ENCODE measurements at places on chromosomes 2 and 18. TPM values are rescaled to one million over a fixed set of nuclear protein-coding genes. Genes with fewer than 3 reads are reported as not detected.

The SP5 gene
- total RNA-seq = not detected

DNA sequence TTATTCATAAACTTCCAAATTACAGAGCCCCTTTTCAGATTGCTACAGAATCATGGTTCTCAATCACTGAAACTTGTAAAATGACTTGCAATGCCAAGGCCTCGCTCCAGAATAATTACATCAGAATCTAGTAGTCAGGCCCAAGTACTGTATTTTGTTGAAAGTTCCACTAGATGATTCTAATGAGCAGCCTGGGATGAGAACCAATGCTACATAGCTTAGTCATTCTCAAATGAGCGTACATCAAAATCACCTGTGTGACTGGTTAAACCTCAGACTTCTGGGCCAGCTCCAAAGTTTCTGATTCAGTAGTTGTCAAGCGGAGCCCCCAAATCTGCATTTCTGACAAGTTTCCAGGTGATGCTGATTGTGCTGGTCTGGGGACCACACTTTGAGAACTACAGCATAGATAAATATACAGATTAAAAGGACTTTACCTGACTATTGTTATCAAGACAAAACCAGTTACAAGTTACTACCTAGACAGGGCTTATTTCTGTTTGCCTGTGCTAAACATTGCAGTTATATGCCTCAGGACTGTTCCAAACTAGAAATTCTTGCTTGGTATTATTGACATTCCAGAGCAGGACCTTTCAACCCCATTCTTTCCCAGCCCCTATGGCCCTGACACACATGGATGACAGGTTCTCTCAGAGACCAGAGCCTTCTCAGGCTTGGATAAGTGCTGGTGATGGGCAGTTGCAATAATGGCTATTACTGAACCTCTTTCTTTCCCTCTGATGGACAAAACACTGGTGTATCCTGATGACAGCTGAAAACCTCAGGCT, 83.1 kb downstream of the UPP2 start:
- no peak for DNase-seq

The SCYGR4 gene
- total RNA-seq = not detected

- DNase-seq = no peak
Measured at GRCh38 chr2:126507425-126507911, 148.5 kb upstream of the GYPC start.

The ONECUT2 gene
- total RNA-seq = not detected

DNA sequence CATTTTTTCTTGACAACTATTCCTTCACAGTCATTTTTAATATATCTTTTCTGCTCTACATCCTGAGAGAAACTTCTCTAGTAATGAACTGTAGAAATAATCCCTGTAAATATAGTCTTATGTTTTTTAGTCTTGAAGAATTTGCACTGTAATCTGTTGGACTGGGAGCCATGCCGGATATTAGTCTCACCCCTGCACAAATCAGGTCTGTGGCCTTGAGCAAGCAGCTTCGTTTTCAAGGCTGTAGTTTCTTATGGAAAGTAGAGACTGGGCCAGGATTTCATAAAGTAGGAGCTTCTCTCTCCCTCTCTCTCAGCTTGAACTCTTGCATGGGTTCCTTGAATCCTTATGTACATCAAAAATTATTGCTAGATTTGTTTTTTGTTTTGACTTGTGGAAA, 8.7 kb downstream of the FARP2 start:
- DNase-seq = no peak

- no peak for DNase-seq
Measured at GRCh38 chr2:168207851-168208250, 39.5 kb downstream of the STK39 start.

DNA sequence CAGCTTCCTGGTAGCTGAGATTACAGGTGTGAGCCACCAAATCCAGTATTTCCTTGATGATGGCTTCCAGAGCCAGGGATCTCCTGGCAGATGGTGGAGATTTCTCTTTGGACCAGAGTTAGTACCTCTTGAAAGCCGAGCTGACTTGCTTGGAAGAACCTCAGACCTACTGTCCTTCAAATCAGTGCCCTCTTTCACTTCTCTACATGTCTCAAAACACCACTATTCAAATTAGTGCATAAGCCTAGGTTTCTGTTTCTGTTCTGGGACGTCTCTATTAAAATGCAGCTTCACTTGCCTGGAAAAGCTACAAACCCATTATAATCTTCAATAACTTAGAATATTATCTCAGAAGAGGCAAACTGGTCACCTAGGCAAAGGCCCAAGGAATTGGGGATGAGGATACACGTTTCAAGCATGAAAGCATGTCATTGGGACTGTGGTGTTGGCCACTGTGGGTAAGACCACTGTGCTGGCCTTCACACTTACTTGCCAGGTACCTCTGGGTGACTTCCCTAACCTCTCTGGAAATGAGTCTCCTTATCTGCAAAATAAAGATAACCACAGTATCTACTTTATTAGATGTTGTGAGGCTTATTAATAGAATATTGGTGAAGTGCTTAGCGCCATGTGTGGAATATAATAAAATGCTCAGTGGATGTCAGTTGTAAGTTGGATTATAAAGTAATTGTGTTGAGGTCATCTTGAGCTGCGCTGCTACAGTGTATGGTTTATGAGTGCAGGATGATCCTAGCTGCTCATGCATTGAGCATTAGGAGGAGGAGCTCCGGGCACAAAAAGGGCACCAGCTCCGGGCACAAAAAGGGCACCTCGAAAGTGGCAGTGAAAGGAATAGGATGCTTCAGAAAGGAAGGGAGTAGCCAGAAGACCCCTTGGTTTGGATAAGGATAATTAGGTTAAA, 84.5 kb downstream of the DOCK10 start:
- DNase-seq = no peak

The HOXD12 gene
- not detected for total RNA-seq
